ENCODE measurements at places on chromosomes 2 and 18. TPM values are rescaled to one million over a fixed set of nuclear protein-coding genes. Genes with fewer than 3 reads are reported as not detected.

GRCh38 chr2:215885536-215885935 lies 127.8 kb downstream of the MREG start:
- H3K36me3 ChIP-seq = no peaks in the 10 kb centered on the region
- peaks cover 11% of the 10 kb centered on the region for H3K4me1 ChIP-seq
- H3K27ac ChIP-seq = no peak overlapping the region
- H3K27me3 ChIP-seq = no peaks in the 10 kb centered on the region
- no peak overlapping the region for H3K4me3 ChIP-seq
- DNase-seq = no peak

GRCh38 chr2:6071519-6071918 lies 379.3 kb downstream of the SOX11 start:
- no peak for DNase-seq
- no peak overlapping the region for H3K4me3 ChIP-seq
- H3K27me3 ChIP-seq = no peaks in the 10 kb centered on the region

DNA sequence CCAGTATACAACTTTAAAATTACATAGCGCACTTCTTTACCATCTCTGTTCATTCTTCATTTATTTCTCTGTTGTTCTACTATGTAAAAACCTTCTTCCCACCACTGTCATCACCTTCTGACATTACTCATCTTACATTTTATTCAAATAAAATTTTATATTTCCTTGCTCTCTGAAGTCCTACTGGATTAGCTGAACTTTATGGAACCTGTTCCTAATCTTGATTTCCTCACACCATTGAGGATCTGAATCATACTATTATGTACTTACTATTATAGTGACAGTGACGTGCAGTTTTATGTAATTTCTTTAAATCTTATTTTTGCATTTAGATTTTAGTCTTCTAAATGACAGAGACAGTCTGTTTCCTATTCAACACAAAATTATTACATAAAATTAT lies 98.3 kb downstream of the DYNAP start:
- DNase-seq = no peak
- H3K36me3 ChIP-seq = no peaks in the 10 kb centered on the region
- H3K4me1 ChIP-seq = no peaks in the 10 kb centered on the region
- no peak overlapping the region for H3K27ac ChIP-seq
- no peak overlapping the region for H3K4me3 ChIP-seq

GRCh38 chr2:11647834-11648600 lies 22.0 kb downstream of the NTSR2 start:
- no peak for DNase-seq
- no peaks in the 10 kb centered on the region for H3K27me3 ChIP-seq
- no peaks in the 10 kb centered on the region for H3K36me3 ChIP-seq

- DNase-seq = no peak
- no peaks in the 10 kb centered on the region for H3K4me1 ChIP-seq
- no peaks in the 10 kb centered on the region for H3K27me3 ChIP-seq
- H3K36me3 ChIP-seq = no peaks in the 10 kb centered on the region
- H3K27ac ChIP-seq = no peak overlapping the region
- H3K4me3 ChIP-seq = no peak overlapping the region
Observed at GRCh38 chr2:102241616-102242305, 54.9 kb downstream of the IL1RL2 start.

GRCh38 chr2:54543733-54544396 lies 87.7 kb downstream of the SPTBN1 start:
- no peak overlapping the region for H3K27ac ChIP-seq
- H3K36me3 ChIP-seq = no peaks in the 10 kb centered on the region
- H3K4me1 ChIP-seq = peaks cover 3% of the 10 kb centered on the region
- no peak overlapping the region for H3K4me3 ChIP-seq
- no peaks in the 10 kb centered on the region for H3K27me3 ChIP-seq

GRCh38 chr2:46561731-46562450 lies 82.5 kb downstream of the TMEM247 start:
- peaks cover 18% of the 10 kb centered on the region for H3K4me1 ChIP-seq
- H3K4me3 ChIP-seq = no peak overlapping the region
- no peak overlapping the region for H3K27ac ChIP-seq
- H3K27me3 ChIP-seq = no peaks in the 10 kb centered on the region
- H3K36me3 ChIP-seq = peaks cover 40% of the 10 kb centered on the region
- no peak for DNase-seq

GRCh38 chr2:74281141-74281975 lies 61.9 kb downstream of the SLC4A5 start:
- H3K36me3 ChIP-seq = peaks cover 62% of the 10 kb centered on the region
- no peak for DNase-seq
- no peaks in the 10 kb centered on the region for H3K27me3 ChIP-seq

DNA sequence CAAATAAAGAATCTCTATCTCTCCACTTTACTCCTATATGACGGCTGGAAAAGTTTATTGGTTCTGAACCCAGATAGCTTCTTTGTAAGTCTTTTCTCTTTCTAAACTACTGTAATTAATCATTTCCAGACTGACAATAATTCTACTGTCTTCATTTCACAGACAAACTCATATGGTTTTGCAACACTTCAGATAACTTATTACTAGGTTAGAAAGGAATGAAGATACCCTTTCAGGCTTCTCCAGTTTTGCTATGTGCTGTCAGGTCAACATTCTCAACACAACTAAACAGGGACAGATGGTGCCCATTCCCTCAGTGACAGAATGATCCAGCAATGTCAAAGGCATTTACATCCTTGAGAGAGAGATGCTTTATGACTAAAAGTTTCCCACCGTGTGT lies 198.5 kb upstream of the ITGA4 start:
- H3K27ac ChIP-seq = no peak overlapping the region
- H3K4me3 ChIP-seq = no peak overlapping the region
- no peaks in the 10 kb centered on the region for H3K27me3 ChIP-seq
- H3K36me3 ChIP-seq = no peaks in the 10 kb centered on the region
- H3K4me1 ChIP-seq = no peaks in the 10 kb centered on the region

ACSL3 gene
- total RNA-seq = 56.1 TPM

UGT1A10 gene
- total RNA-seq = not detected

SLC4A1AP gene
- 22.9 TPM for total RNA-seq

Measured in tibial nerve (tissue), 4 donors.